Activated CD8-positive, alpha-beta T cell treated with anti-CD3 and anti-CD28 coated beads for 36 hours (primary cell): ENCODE measurements at places on chromosomes 7 and 10. TPM values are rescaled to one million over a fixed set of nuclear protein-coding genes. Genes with fewer than 3 reads are reported as not detected.

GRCh38 chr7:158039270-158039669 is 548.4 kb downstream of the PTPRN2 start:
- H3K27ac ChIP-seq, result no peak overlapping the region
- peaks cover 1% of the 10 kb centered on the region for H3K27me3 ChIP-seq
- DNase-seq, result no peak
- no peak overlapping the region for H3K4me3 ChIP-seq
- no peaks in the 10 kb centered on the region for H3K4me1 ChIP-seq
- H3K36me3 ChIP-seq, result peaks cover 1% of the 10 kb centered on the region

GRCh38 chr10:44564361-44564760 is 179.5 kb upstream of the CXCL12 start:
- no peak for DNase-seq
- H3K27me3 ChIP-seq, result no peaks in the 10 kb centered on the region
- no peaks in the 10 kb centered on the region for H3K36me3 ChIP-seq
- no peak overlapping the region for H3K27ac ChIP-seq

- H3K27ac ChIP-seq, result no peak overlapping the region
- H3K4me3 ChIP-seq, result no peak overlapping the region
- DNase-seq, result no peak
Measured at GRCh38 chr10:14142606-14143250, 188.0 kb downstream of the FRMD4A start.

- H3K4me3 ChIP-seq, result no peak overlapping the region
- H3K36me3 ChIP-seq, result no peaks in the 10 kb centered on the region
- no peak for DNase-seq
- no peaks in the 10 kb centered on the region for H3K4me1 ChIP-seq
- H3K27ac ChIP-seq, result no peak overlapping the region
Measured at GRCh38 chr10:51117053-51117660, 42.9 kb downstream of the PRKG1 start.

GRCh38 chr10:104099269-104099668 is 13.6 kb upstream of the COL17A1 start:
- H3K36me3 ChIP-seq, result no peaks in the 10 kb centered on the region
- H3K27ac ChIP-seq, result no peak overlapping the region
- no peak for DNase-seq
- H3K27me3 ChIP-seq, result peaks cover 3% of the 10 kb centered on the region

- no peaks in the 10 kb centered on the region for H3K36me3 ChIP-seq
- DNase-seq, result no peak
- H3K27ac ChIP-seq, result no peak overlapping the region
- peaks cover 2% of the 10 kb centered on the region for H3K4me1 ChIP-seq
Measured at GRCh38 chr10:555682-556350, 133.7 kb downstream of the DIP2C start.

- peak overlapping the region; percentile 90 for H3K27ac ChIP-seq
- H3K36me3 ChIP-seq, result peaks cover 7% of the 10 kb centered on the region
- peak; percentile 76 for DNase-seq
- H3K4me1 ChIP-seq, result peaks cover 37% of the 10 kb centered on the region
- H3K4me3 ChIP-seq, result no peak overlapping the region
- no peaks in the 10 kb centered on the region for H3K27me3 ChIP-seq
Measured at GRCh38 chr7:139669106-139670061, 108.4 kb downstream of the HIPK2 start.

- no peaks in the 10 kb centered on the region for H3K4me1 ChIP-seq
- H3K4me3 ChIP-seq, result no peak overlapping the region
- no peak for DNase-seq
- no peaks in the 10 kb centered on the region for H3K27me3 ChIP-seq
- no peaks in the 10 kb centered on the region for H3K36me3 ChIP-seq
- H3K27ac ChIP-seq, result no peak overlapping the region
Measured at GRCh38 chr7:91692800-91693199, 187.7 kb downstream of the MTERF1 start.

GRCh38 chr7:11540271-11540761 is 291.7 kb downstream of the THSD7A start:
- no peaks in the 10 kb centered on the region for H3K27me3 ChIP-seq
- no peak for DNase-seq
- H3K27ac ChIP-seq, result no peak overlapping the region
- no peak overlapping the region for H3K4me3 ChIP-seq
- no peaks in the 10 kb centered on the region for H3K4me1 ChIP-seq

SEMA3E gene
- not detected for total RNA-seq

OR13A1 gene
- not detected for total RNA-seq

ERVW-1 gene
- not detected for total RNA-seq

METTL27 gene
- total RNA-seq, result not detected

LAMB4 gene
- not detected for total RNA-seq
